ENCODE measurements at places on chromosomes 5 and 9. TPM values are rescaled to one million over a fixed set of nuclear protein-coding genes. Genes with fewer than 3 reads are reported as not detected.

The POU5F2 gene
- 0.64 TPM for total RNA-seq

The IL5 gene
- total RNA-seq = not detected

The INSL4 gene
- not detected for total RNA-seq

The RALGDS gene
- 18.7 TPM for total RNA-seq

The ZFP2 gene
- total RNA-seq = 0.53 TPM

The PCDHGC4 gene
- 0.90 TPM for total RNA-seq

The TRIO gene
- 71.6 TPM for total RNA-seq

The FOXD4 gene
- 0.26 TPM for total RNA-seq

The PLCXD3 gene
- total RNA-seq = not detected

The ISL1 gene
- 6.1 TPM for total RNA-seq

The TRMT10B gene
- 3.2 TPM for total RNA-seq

The ORM2 gene
- not detected for total RNA-seq

DNA sequence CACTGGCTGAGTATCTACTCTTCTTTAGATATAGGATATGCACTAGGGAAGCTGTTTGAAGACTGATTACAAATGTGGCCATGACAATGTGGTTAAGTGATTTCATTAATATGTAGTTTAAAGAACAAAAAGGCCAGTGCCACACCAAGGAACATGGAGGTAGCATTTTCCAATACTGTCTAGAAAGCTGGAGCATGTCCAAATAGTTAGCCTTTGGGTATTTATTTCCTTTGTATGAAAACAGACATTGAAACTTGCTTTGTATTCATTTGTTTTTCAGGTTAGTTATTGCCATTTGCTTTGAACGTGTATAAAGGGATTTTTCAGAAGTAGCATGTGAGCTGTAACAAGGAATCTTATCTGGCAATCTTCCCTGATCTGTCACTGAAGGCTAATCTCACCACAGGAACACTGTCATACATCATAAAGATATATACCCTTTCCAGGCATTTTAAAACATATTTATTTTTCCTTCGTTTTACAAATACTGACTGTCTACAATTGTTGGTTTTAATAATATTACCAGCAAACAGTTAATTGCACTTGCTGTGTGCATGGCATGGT lies 93.4 kb downstream of the PLPPR1 start:
- DNase-seq = no peak

DNA sequence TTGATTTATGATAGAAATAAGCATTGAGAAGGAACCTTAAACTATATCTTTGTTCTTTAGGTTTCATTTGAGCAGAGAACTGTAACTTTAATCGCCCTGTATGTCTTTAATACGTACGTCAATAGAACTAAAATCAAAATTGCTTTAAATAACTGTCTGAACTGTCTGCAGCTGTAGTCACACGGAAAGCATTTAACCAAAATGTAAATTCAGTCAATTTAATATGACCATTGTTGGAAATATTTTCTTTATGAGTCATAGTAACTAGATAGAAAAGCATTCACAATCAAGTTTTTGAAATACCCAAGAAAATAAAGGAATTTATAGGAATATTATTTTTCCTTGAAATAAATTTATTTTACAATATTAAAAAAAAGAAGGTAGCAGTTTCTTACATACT lies 157.1 kb upstream of the CDH6 start:
- peak; percentile 58 for DNase-seq

GRCh38 chr5:139415221-139415861 lies 11.5 kb upstream of the SPATA24 start:
- peak; percentile 72 for DNase-seq

GRCh38 chr5:81747030-81747429 lies 3.9 kb downstream of the SSBP2 start:
- no peak for DNase-seq

GRCh38 chr9:19651681-19652080 lies 137.2 kb downstream of the SLC24A2 start:
- DNase-seq = no peak

DNA sequence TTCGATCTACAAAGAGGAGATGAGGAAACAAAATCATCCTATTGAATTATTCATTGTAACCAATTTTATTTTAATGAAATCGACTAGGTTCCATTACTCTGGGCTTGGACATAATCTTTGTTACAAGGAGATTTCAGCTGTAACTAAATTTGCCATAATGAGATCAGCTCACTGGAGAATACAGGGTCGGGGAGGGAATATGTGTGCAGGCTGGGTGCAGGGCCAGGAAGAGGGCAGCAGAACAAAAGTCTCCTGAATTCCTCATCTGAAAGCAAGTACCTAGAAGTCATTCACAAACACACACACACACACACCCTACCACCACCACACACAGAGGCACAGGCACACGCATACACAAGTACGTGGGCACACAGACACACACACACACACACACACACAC lies 151.2 kb downstream of the PAPPA start:
- DNase-seq = no peak

DNA sequence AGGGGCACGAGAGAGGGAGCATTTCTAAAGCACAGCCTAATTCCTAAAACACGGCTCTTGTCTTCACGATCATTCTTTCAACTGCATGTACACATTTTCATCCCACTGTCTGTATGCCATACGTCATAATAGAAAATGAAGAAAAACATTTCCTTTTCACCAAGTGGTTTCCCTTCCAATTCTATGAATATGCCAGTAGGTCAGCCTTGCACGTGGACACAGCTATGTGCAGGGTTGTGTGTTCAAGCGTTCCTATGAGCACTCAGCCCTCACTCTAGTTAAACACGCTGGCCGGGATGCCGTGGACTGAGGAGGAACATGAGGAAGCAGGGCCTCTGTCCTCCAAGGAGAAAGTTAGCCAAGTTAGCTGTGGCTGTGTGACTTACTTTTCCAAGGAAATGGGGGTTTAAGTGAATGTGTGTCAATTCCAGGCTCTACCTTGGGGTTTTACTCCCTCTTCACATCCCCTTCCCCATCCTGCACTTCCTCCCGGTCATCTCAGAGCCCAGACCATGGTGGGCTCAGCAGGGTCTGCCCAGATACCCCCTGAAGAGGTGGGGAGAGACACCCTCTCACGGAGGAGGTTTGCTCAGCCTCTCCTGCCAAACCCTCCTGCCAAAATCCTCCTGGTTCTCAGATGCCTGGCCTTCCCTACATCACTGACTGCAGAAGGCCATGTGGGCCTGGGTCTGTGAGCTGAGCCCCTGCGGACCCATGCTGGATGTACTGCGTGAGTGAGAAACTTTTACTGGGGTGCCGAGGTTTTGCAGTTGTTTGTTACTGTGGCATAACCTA lies 230.6 kb downstream of the FSTL4 start:
- DNase-seq = no peak

- peak; percentile 32 for DNase-seq
Measured at GRCh38 chr9:87080512-87081264, 133.4 kb upstream of the GAS1 start.

DNA sequence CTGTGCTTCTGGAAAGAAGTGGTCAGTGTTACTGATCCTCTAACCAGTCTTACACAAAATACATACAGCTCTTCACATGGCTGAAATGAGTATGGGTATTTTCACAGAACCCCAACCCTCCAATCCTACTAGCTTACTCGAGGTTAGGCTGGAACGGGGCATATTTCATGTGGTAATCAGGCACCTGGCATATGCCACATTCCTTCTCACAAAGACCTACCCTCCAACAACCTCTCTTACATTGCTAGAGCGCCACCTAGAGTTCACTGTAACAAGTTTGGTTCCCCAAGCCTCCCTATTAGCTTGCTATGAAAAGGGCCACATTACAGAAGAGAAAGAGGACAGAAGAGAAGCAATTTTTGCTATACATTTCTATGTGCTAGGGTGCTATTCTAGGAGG lies 597.3 kb downstream of the PRELID2 start:
- DNase-seq = peak; percentile 67

GRCh38 chr5:59617186-59617771 lies 276.2 kb downstream of the PDE4D start:
- DNase-seq = peak; percentile 33

GRCh38 chr9:105625088-105625487 lies 37.2 kb upstream of the TAL2 start:
- no peak for DNase-seq

- DNase-seq = no peak
Measured at GRCh38 chr5:33281431-33281843, 159.3 kb upstream of the TARS1 start.

GRCh38 chr5:132298298-132299212 lies 4.4 kb downstream of the SLC22A4 start:
- DNase-seq = peak; percentile 61

DNA sequence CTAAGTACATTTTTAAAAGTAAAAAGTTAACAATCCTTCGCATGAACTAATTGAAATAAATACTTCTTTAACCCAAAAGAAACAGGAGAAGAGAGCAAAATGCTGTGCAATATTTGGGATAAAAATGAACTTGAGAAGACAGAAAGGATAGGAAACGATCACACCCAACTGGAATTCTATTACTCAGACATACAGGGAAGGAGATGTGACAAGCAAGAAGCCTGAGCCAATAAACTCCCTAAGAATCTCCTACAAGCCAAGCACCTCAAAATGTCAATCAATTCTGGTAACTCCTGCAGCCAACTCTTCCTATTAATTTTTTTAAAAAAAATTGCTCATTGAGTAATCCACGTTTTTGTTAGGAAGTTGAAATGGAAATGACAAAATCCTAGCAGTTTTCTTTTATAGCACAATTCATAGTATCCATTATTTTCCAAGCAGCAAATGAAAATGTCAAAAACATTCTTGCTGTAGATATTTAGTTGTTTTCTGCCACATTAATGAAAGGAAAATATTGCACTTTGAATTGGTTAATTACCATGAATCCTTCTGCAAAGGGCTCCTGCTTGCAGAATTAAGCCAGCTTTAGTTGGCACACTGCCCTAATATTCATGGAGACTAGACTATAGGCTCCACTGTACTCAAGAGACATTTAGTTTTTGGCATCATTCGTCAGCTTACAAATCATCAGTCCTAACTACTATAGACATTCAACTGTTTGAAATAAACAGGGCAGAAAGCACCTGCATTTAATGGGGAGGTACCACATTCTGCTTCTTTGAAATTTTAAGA lies 89.0 kb downstream of the RFX3 start:
- DNase-seq = peak; percentile 68

- DNase-seq = no peak
Measured at GRCh38 chr5:149611326-149611725, 30.0 kb downstream of the ARHGEF37 start.

GRCh38 chr5:137462265-137462590 lies 36.9 kb downstream of the SPOCK1 start:
- DNase-seq = no peak

DNA sequence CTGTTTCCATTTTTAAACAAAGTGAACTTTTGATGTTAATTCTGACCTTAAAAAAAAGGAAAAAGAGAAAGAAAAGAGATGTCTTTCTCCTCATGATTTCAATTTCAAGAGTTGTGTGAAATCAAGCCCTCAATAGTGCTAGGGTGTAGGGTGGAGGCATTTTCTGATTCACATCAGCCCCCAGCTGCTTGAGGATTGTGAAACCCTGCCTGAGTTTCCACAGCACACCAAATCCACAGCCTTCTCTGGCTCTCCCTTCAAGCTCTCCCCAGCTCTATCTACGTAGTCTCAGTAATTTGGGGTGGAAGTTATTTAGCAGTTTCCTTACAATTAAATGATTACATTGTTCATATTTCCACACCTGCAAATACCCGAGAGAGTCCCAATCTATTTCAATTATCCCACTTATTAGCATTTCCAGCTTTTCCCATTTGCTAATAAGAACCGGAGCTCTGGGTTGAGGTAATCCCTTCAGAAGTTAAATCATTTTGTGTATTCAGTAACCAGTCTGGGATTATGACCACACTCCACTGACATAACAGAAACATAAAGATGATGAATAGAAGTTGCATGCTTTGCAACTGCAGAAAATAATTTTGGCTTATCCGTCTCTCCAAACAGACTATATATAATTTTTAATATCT lies 54.9 kb downstream of the MTX3 start:
- DNase-seq = peak; percentile 57

DNA sequence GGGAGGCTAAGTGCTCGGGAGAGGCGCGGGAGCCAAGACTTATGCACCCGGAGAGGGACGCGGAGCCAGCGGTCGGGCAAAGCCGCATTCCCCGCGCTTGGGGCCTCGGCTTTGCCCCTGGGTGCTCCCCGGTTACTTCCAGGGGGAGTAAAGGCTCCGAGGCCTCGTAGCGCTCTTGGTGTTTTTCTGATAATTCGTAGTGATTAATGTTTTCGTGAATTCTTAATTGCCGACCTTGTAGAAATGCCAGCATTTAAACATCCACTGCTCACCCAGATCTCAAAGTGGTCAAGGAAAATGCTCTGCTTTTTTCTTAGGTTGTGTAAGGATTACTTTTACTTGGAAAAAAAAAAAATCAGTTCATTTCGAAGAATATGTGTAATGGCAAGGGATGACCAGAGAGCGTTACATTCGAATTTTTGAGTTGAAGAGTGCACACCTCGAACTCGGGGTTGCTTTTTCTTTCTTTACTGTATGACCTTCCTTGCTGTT lies 654 bp upstream of the TUT7 start:
- DNase-seq = no peak

DNA sequence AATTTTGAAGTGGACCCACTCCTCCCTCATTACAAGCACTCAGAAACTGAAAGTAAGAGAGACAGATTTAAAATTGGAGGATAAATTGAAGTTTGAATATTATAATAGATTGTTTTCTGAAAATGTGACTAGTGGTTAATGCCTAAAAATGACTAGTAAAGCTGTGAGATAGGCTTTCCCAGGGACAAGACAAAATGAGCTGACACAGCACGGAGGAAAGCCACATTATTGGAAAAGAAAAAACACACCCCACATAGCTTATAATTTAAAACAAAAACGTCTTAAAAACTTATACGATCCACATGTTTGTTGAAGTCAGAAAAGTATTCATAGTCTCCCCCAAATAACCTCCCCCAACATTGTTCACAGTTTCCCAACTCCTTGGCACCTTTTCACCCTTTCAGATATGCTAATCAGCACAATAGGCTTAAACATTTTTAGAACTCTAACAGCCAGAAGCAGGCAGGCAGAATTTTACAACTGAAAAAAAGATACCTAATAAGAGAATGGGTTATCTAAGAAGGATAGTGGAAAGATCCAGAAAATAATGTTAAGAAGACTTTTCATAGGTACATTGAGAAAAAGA lies 6.1 kb downstream of the C7 start:
- no peak for DNase-seq

GRCh38 chr9:133141833-133142595 lies 21.0 kb upstream of the RALGDS start:
- DNase-seq = no peak
